ENCODE measurements at places on chromosomes 11 and 22. TPM values are rescaled to one million over a fixed set of nuclear protein-coding genes. Genes with fewer than 3 reads are reported as not detected.

- H3K4me1 ChIP-seq = no peaks in the 10 kb centered on the region
- no peak for DNase-seq
- no peak overlapping the region for H3K27ac ChIP-seq
- H3K36me3 ChIP-seq = no peaks in the 10 kb centered on the region
Measured at GRCh38 chr11:4643076-4643475, 706 bp upstream of the OR51E1 start.

Gene DRD2
- total RNA-seq = not detected

DNA sequence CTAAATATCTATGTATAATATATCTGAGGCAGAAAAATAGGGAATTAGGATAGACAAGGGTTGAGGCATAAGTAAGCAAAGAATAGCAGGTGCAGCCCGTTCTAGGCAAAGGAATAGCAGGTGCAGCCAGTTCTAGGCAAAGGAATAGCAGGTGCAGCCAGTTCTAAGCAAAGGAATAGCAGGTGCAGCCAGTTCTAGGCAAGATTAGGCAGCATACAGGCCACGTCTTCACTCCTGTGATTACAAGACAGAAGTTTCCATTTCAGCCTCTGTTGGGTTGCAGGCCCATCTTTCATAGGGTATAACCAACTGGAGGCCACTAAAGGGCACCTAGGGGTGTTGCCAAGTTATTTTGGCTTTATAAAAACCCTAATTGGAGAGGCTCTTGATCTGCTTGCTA lies 28.8 kb upstream of the CHORDC1 start:
- H3K4me1 ChIP-seq = peaks cover 13% of the 10 kb centered on the region
- peaks cover 7% of the 10 kb centered on the region for H3K27me3 ChIP-seq
- peak overlapping the region; percentile 40 for H3K4me3 ChIP-seq
- no peaks in the 10 kb centered on the region for H3K36me3 ChIP-seq

- no peak overlapping the region for H3K4me3 ChIP-seq
- DNase-seq = no peak
- H3K27ac ChIP-seq = no peak overlapping the region
- peaks cover 2% of the 10 kb centered on the region for H3K36me3 ChIP-seq
- no peaks in the 10 kb centered on the region for H3K4me1 ChIP-seq
- no peaks in the 10 kb centered on the region for H3K27me3 ChIP-seq
Measured at GRCh38 chr22:29979777-29980321, 96.9 kb downstream of the MTMR3 start.

- no peaks in the 10 kb centered on the region for H3K36me3 ChIP-seq
- H3K27me3 ChIP-seq = no peaks in the 10 kb centered on the region
- DNase-seq = no peak
- peaks cover 7% of the 10 kb centered on the region for H3K4me1 ChIP-seq
- no peak overlapping the region for H3K27ac ChIP-seq
Measured at GRCh38 chr11:125994509-125994908, 48.7 kb downstream of the VSIG10L2 start.

DNA sequence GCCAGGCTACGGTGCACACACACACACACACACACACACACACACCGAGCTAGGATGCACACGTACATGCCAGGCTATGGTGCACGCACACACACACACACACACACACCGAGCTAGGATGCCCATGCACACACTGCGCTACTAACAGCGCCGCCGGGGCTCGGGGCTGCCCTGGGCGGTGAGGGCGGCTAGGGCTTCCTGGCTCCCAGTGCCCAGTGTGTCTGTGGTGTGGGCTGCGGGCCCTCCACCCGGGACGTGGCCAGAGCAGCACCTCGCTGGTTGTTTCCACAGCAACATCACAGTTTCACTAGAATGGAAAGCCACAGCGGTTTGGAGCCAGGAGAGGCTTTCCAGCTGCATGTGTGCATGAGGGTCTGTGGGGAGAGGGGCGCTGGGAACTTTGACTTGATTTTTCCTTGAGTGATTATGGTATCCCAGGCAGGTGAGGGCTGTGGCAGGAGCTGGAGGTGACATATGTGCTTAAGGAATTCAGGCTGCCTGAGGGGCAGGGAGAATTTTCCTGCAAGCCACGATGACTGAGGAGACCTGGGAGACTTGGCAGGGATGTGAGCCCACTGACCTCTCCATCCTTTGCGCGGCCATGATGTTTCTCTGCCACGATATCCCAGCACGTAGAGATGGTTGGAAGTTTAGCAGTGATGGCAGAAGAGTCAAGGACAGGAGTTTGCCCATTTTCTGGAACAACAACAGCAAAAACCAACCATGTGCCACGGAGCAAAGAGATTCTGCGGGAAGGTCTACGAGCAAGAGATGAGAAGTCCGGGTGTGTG lies 195.9 kb downstream of the SNX19 start:
- H3K4me1 ChIP-seq = no peaks in the 10 kb centered on the region
- no peak overlapping the region for H3K27ac ChIP-seq
- H3K4me3 ChIP-seq = no peak overlapping the region
- no peaks in the 10 kb centered on the region for H3K36me3 ChIP-seq

DNA sequence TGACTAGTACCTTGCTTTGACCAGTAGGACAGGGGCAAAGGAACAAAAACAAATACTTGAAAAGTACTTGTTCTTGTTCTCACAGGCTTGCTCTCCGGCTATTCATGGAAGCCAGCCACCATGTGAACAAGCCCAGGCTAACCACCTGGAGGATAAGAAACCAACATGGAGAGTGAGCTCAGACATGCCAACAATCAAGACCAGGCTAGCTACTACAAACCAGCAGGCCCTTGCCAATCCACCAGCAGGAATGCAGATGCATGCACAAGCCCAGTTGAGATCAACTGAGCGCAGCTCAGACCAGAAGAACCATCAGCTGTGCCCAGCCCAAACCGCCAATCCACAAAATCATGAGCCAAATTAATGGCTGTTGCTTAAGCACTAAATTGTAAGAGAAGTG lies 180.1 kb upstream of the ISX start:
- no peak overlapping the region for H3K4me3 ChIP-seq
- no peaks in the 10 kb centered on the region for H3K4me1 ChIP-seq
- no peak for DNase-seq
- H3K36me3 ChIP-seq = no peaks in the 10 kb centered on the region

Gene KRTAP5-10
- total RNA-seq = not detected

- no peaks in the 10 kb centered on the region for H3K36me3 ChIP-seq
- no peak overlapping the region for H3K4me3 ChIP-seq
- no peak overlapping the region for H3K27ac ChIP-seq
- no peak for DNase-seq
- H3K27me3 ChIP-seq = peaks cover 5% of the 10 kb centered on the region
Measured at GRCh38 chr11:67079065-67079705, 22.5 kb downstream of the RHOD start.

Gene ELF5
- total RNA-seq = not detected

Gene PRMT3
- 36.4 TPM for total RNA-seq

DNA sequence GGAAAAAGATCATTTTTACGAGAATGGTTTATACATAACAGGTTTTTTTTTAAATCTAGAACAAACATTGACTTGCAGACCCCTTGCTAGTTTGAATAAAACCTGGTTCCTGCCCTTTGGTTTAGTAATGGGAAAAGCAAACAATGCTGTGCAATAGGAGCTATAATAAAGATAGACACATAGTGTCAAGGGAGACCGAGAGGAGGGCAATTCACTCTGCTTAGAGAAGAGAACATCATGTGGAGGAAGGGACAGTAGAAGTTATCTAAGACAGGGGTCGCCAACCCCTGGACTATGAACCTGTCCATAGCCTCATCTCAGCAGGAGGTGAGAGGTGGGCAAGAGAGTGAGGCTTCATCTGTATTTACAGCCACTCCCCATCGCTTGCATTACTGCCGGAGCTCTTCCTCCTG lies 7.0 kb upstream of the RDX start:
- H3K4me3 ChIP-seq = no peak overlapping the region
- no peak overlapping the region for H3K27ac ChIP-seq
- H3K36me3 ChIP-seq = no peaks in the 10 kb centered on the region

Gene BDNF
- total RNA-seq = not detected

DNA sequence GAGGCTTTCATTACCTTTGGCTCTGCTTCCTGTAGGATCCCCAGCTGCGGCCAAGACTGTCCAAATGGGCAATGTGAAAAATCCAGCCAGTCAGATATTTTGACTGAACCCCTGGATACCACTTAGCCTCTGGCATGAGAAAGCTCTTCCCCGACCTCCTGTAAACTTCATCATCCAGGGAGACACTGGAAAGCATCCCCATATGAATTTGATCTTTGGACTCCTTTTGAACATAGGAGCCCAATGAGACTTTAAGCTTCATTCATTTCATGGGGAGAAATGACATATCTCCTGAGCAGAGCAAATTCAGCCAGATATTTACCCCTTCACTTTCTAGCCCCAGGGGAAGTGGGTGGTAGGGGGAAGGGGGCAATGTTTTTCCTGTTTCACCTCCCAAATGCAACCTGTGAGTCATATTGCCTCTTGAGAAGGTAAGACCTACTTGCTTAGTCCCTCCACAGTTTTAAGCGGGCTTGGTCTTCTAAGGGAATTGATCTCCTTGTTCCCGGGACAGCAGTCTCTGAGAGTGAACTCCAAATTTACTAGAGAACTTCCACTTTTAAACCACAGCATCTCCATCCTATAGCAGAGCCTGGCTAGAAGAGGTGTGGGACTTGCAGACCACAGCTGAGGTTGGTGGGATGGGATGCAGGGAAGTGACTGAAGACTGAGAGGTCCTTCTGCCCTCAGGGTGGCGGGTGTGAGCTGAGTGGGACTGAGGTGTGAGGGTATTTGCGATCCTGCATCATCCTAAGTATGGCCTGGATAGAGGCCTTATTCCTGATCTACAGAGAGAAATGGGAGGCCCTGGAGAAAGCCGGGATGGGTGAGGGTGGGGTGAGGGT lies 20.3 kb upstream of the POU2AF1 start:
- DNase-seq = no peak
- H3K4me3 ChIP-seq = no peak overlapping the region
- no peaks in the 10 kb centered on the region for H3K36me3 ChIP-seq
- no peaks in the 10 kb centered on the region for H3K27me3 ChIP-seq

DNA sequence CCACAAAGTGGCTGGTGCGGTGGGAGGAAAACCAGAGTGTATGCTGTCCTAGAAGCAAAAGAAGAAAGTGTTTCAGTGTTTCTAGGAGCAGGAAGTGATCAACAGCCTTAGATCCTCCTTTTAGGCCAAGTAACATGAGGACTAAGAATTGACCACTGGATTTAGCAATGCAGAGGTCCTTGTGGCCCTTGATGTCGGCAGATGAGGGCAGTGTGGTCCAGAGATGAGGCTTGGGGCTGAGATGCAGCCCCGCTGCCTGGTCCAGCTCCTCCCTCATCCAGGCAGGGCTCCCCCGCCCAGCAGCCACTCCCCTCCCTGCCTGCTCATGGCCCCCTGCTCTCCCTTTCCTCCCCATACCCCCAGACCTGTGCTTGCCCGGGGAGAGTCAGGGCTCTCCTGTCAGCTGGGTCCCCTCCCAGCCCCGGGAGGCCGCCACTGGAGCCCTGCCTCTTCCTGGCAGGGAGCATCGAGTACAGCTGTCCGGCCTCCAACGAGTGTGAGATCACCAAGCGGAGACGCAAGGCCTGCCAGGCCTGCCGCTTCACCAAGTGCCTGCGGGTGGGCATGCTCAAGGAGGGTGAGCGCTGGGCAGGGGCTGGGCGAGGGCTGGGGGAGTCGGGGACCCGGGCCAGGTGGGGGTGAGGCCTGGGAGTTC lies 3.7 kb downstream of the TRMT112 start:
- H3K36me3 ChIP-seq = peaks cover 40% of the 10 kb centered on the region
- DNase-seq = no peak
- H3K27ac ChIP-seq = peak overlapping the region; percentile 71
- peaks cover 32% of the 10 kb centered on the region for H3K4me1 ChIP-seq
- no peaks in the 10 kb centered on the region for H3K27me3 ChIP-seq
- H3K4me3 ChIP-seq = no peak overlapping the region

GRCh38 chr11:6417907-6418556 lies 862 bp downstream of the APBB1 start:
- H3K27me3 ChIP-seq = peaks cover 8% of the 10 kb centered on the region
- no peak overlapping the region for H3K27ac ChIP-seq
- no peak for DNase-seq
- no peak overlapping the region for H3K4me3 ChIP-seq

GRCh38 chr22:31917227-31917921 lies 27.0 kb upstream of the YWHAH start:
- H3K27me3 ChIP-seq = no peaks in the 10 kb centered on the region
- no peak overlapping the region for H3K27ac ChIP-seq
- no peak overlapping the region for H3K4me3 ChIP-seq
- DNase-seq = peak; percentile 9
- H3K4me1 ChIP-seq = peaks cover 7% of the 10 kb centered on the region

GRCh38 chr11:70644343-70645060 lies 246.2 kb downstream of the CTTN start:
- H3K27ac ChIP-seq = no peak overlapping the region
- no peak for DNase-seq
- H3K36me3 ChIP-seq = no peaks in the 10 kb centered on the region
- no peak overlapping the region for H3K4me3 ChIP-seq
- no peaks in the 10 kb centered on the region for H3K4me1 ChIP-seq

DNA sequence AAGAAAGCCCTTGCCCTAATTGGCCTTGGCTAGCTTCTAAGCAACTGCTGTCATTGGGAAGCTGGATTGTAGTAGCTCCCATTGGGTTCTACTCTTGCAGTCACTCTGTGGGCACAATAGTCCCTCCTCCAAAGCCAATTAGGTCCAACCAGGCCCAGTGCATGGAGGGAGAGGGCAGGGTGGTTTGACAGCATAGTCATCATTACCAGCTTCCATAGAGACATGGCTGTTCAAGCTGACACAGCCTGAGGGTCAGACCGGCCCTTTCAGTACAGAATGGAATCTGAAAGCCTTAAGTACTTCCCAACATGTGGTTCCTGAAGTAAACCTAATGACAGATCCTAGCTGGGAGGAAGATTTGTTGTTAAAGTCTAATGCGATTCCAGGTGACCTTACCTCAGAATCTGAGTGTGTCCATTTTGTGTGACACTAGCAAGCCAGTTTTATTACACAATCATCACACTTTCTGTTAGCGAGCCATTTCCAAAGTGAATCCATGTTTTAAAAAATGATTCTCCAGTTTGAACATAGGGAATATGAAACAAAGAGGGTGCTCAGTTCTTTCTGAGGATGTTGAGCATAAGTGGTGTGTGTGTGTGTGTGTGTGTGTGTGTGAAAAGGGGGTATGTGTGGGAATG lies 6.9 kb downstream of the PLET1 start:
- no peaks in the 10 kb centered on the region for H3K36me3 ChIP-seq
- H3K4me1 ChIP-seq = no peaks in the 10 kb centered on the region
- H3K27me3 ChIP-seq = no peaks in the 10 kb centered on the region

GRCh38 chr11:31500560-31500959 lies 8.9 kb downstream of the IMMP1L start:
- H3K4me3 ChIP-seq = no peak overlapping the region
- DNase-seq = no peak
- H3K27ac ChIP-seq = no peak overlapping the region
- H3K36me3 ChIP-seq = peaks cover 31% of the 10 kb centered on the region
- H3K27me3 ChIP-seq = no peaks in the 10 kb centered on the region

Gene OR52J3
- not detected for total RNA-seq

Gene CRYBA4
- not detected for total RNA-seq

Gene NTM
- total RNA-seq = not detected

- no peak overlapping the region for H3K4me3 ChIP-seq
- no peak for DNase-seq
- no peaks in the 10 kb centered on the region for H3K4me1 ChIP-seq
- peaks cover 9% of the 10 kb centered on the region for H3K27me3 ChIP-seq
Measured at GRCh38 chr11:33402066-33402465, 144.9 kb downstream of the HIPK3 start.

- H3K4me1 ChIP-seq = no peaks in the 10 kb centered on the region
- H3K36me3 ChIP-seq = no peaks in the 10 kb centered on the region
- no peak for DNase-seq
- no peak overlapping the region for H3K4me3 ChIP-seq
Measured at GRCh38 chr11:102653744-102654291, 28.7 kb upstream of the MMP20 start.

Gene SCN4B
- total RNA-seq = 1.1 TPM

Gene GLYAT
- not detected for total RNA-seq
